ENCODE measurements at places on chromosomes 16 and 17. TPM values are rescaled to one million over a fixed set of nuclear protein-coding genes. Genes with fewer than 3 reads are reported as not detected.
A peak's percentile ranks its signal among the peaks of the same experiment; 100 is the strongest.

GRCh38 chr17:79948406-79948944 is 87.2 kb downstream of the TBC1D16 start:
- DNase-seq = no peak
- no peaks in the 10 kb centered on the region for H3K4me1 ChIP-seq
- no peaks in the 10 kb centered on the region for H3K36me3 ChIP-seq

GRCh38 chr17:77358801-77359200 is 218.0 kb downstream of the SEC14L1 start:
- DNase-seq = no peak
- no peaks in the 10 kb centered on the region for H3K4me1 ChIP-seq
- no peak overlapping the region for H3K4me3 ChIP-seq
- H3K27me3 ChIP-seq = no peaks in the 10 kb centered on the region
- H3K27ac ChIP-seq = no peak overlapping the region
- H3K36me3 ChIP-seq = no peaks in the 10 kb centered on the region

DNA sequence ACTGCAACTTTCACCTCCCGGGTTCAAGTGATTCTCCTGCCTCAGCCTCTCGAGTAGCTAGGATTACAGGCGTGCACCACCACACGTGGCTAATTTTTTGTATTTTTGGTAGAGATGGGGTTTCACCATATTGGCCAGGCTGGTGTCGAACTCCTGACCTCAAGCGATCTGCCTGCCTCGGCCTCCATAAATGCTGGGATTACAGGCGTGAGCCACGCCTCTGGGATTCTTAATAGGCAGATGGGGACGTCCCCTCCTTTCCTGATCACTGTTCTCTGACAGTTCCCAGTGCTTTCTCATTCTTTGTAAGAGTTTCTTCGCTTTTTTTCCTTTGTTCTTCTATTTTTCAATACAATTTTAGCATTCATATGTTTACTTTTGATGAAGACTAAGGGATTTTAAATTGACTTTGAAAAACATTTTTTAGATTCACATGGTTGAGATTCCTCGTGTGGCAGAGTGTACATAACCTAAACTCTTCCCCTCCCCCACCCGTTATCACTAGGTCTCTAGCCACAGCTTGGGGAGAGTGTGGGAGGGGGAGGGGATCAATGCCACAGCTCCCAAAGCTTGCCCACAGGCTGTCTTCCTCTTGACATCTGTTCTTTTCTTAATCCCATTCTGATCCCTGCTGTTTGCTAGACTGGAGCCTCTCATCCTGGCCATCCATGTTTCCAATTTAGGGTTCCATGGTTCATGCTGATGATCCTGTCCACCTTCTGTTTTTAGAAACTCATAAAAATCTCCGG is 11.0 kb downstream of the ADORA2B start:
- H3K27ac ChIP-seq = peak overlapping the region; percentile 99
- H3K4me3 ChIP-seq = no peak overlapping the region
- peaks cover 56% of the 10 kb centered on the region for H3K4me1 ChIP-seq
- H3K36me3 ChIP-seq = no peaks in the 10 kb centered on the region

DNA sequence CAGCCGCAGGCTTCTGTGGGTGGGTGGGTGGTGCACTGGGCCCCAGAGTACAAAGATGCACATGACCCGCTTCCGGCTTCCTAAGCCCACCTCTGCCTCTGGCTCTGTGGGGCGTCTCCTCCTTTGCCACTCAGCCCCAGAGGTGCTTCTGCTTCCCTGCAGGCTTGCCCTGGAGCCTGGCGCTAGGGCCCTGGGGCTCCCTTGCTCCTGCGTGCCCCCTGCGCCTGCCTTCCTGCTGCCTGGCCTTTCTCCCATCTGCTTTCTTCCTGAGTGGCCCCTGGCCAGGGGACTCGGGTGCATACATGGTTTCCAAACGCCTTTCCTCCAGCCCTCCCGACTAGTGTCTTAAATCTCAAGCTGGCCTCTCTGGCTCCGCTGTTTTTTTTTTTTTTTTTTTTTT is 3.4 kb downstream of the WWOX start:
- no peaks in the 10 kb centered on the region for H3K36me3 ChIP-seq
- no peak overlapping the region for H3K27ac ChIP-seq
- no peak for DNase-seq
- no peaks in the 10 kb centered on the region for H3K27me3 ChIP-seq
- peaks cover 11% of the 10 kb centered on the region for H3K4me1 ChIP-seq
- H3K4me3 ChIP-seq = no peak overlapping the region

GRCh38 chr17:74243013-74243755 is 29.8 kb downstream of the TTYH2 start:
- no peak overlapping the region for H3K4me3 ChIP-seq
- H3K27ac ChIP-seq = no peak overlapping the region
- no peak for DNase-seq
- H3K4me1 ChIP-seq = no peaks in the 10 kb centered on the region
- H3K36me3 ChIP-seq = no peaks in the 10 kb centered on the region
- H3K27me3 ChIP-seq = peaks cover 90% of the 10 kb centered on the region

DNA sequence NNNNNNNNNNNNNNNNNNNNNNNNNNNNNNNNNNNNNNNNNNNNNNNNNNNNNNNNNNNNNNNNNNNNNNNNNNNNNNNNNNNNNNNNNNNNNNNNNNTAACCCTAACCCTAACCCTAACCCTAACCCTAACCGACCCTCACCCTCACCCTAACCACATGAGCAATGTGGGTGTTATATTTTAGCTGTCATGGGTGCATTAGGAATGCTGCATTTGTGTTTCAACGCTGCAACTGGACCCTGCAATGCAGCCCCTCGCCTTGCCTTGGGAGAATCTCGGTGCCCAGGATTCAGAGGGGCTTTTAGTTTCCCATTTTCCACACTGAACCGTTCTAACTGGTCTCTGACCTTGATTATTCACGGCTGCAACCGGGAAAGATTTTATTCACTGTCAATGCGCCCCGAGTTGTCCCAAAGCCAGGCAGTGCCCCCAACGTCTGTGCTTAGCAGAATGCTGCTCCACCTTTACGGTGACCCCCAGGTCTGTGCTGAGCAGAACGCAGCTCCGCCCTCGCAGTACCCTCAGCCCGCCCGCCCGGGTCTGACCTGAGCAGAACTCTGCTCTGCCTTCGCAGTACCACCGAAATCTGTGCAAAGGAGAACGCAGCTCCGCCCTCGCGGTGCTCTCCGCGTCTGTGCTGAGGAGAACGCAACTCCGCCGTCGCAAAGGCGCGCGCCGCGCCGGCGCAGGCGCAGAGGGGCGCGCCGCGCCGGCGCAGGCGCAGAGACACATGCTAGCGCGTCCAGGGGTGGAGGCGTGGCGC is 43.3 kb downstream of the POLR3K start:
- no peaks in the 10 kb centered on the region for H3K27me3 ChIP-seq
- H3K4me1 ChIP-seq = no peaks in the 10 kb centered on the region
- no peaks in the 10 kb centered on the region for H3K36me3 ChIP-seq
- DNase-seq = no peak

GRCh38 chr16:4674926-4675530 is 18.3 kb upstream of the NUDT16L1 start:
- peaks cover 15% of the 10 kb centered on the region for H3K4me1 ChIP-seq
- no peaks in the 10 kb centered on the region for H3K27me3 ChIP-seq
- no peak overlapping the region for H3K27ac ChIP-seq
- no peak for DNase-seq
- H3K4me3 ChIP-seq = no peak overlapping the region
- no peaks in the 10 kb centered on the region for H3K36me3 ChIP-seq

DNA sequence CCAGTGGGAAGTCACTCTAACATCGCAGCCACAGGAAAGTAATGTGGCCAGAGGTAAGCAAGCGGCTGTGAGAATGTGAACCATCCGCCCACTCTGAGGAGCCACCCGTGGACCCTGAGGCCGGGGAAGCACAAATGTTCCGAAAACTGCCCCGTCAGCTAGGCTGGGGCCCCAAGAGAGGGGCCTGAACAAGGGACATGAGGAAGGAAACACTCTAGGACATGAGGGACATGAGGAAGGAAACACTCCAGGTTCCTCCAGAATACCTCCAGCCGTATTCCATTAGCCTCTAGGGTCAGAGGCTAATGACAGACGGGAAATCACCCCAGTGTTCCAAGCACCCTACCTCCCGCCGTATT is 317 bp downstream of the TEFM start:
- no peaks in the 10 kb centered on the region for H3K4me1 ChIP-seq
- no peak for DNase-seq
- no peaks in the 10 kb centered on the region for H3K27me3 ChIP-seq
- no peak overlapping the region for H3K27ac ChIP-seq
- H3K36me3 ChIP-seq = peaks cover 7% of the 10 kb centered on the region

GRCh38 chr16:63967966-63968365 is 1153.9 kb downstream of the CDH11 start:
- no peaks in the 10 kb centered on the region for H3K4me1 ChIP-seq
- no peak overlapping the region for H3K4me3 ChIP-seq
- H3K36me3 ChIP-seq = no peaks in the 10 kb centered on the region
- no peak for DNase-seq

- H3K36me3 ChIP-seq = peaks cover 8% of the 10 kb centered on the region
- H3K27me3 ChIP-seq = no peaks in the 10 kb centered on the region
- H3K27ac ChIP-seq = no peak overlapping the region
- DNase-seq = no peak
Measured at GRCh38 chr17:77200711-77201110, 59.9 kb downstream of the SEC14L1 start.

DNA sequence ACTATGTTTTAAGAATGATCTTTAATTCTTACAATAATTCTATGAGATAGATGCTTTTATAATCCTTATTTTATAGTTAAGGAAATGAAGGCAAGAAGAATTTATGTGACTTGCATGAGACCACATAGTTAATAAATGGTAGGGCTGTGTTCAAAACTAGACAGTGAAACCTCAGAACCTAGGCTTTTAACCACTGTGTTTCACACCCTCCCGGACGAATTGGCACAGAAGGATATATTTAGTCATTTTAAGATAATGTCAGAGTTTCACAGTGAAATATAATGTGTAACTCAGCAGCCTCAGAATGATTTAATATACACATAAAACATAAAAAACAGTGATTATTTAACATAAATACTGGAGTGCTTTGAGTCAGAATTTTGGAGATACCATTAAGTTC is 57.0 kb downstream of the NSRP1 start:
- H3K4me3 ChIP-seq = no peak overlapping the region
- DNase-seq = no peak
- peaks cover 24% of the 10 kb centered on the region for H3K4me1 ChIP-seq
- H3K36me3 ChIP-seq = peaks cover 15% of the 10 kb centered on the region
- H3K27me3 ChIP-seq = no peaks in the 10 kb centered on the region
- no peak overlapping the region for H3K27ac ChIP-seq

- peaks cover 24% of the 10 kb centered on the region for H3K36me3 ChIP-seq
- peak overlapping the region; percentile 72 for H3K27ac ChIP-seq
- no peaks in the 10 kb centered on the region for H3K27me3 ChIP-seq
- H3K4me1 ChIP-seq = peaks cover 26% of the 10 kb centered on the region
Measured at GRCh38 chr17:28345419-28346198, 10.0 kb downstream of the TNFAIP1 start.

- H3K4me3 ChIP-seq = no peak overlapping the region
- no peak for DNase-seq
- no peak overlapping the region for H3K27ac ChIP-seq
- no peaks in the 10 kb centered on the region for H3K4me1 ChIP-seq
- H3K27me3 ChIP-seq = no peaks in the 10 kb centered on the region
Measured at GRCh38 chr17:49602783-49603182, 27.1 kb downstream of the NXPH3 start.

GRCh38 chr16:15041271-15042004 is 14.4 kb downstream of the NTAN1 start:
- H3K27me3 ChIP-seq = no peaks in the 10 kb centered on the region
- peaks cover 7% of the 10 kb centered on the region for H3K36me3 ChIP-seq
- no peak for DNase-seq

GRCh38 chr17:19755821-19756510 is 7.9 kb upstream of the ALDH3A1 start:
- peaks cover 39% of the 10 kb centered on the region for H3K4me1 ChIP-seq
- no peak for DNase-seq
- no peak overlapping the region for H3K27ac ChIP-seq
- H3K4me3 ChIP-seq = no peak overlapping the region
- no peaks in the 10 kb centered on the region for H3K27me3 ChIP-seq

GRCh38 chr17:34423978-34424813 is 61.2 kb upstream of the CCL1 start:
- H3K4me1 ChIP-seq = no peaks in the 10 kb centered on the region
- no peak overlapping the region for H3K4me3 ChIP-seq
- peaks cover 54% of the 10 kb centered on the region for H3K27me3 ChIP-seq
- no peak for DNase-seq
- H3K36me3 ChIP-seq = no peaks in the 10 kb centered on the region

GRCh38 chr17:15090533-15090932 is 174.6 kb downstream of the PMP22 start:
- no peaks in the 10 kb centered on the region for H3K36me3 ChIP-seq
- no peak overlapping the region for H3K27ac ChIP-seq
- H3K4me3 ChIP-seq = no peak overlapping the region

Gene GRB7
- total RNA-seq = 55.9 TPM

Gene ICAM2
- 9.2 TPM for total RNA-seq

Gene TMC8
- total RNA-seq = 2.6 TPM
